ELF-1 (cell line): ENCODE measurements at places on chromosomes 2 and 18.

DNA sequence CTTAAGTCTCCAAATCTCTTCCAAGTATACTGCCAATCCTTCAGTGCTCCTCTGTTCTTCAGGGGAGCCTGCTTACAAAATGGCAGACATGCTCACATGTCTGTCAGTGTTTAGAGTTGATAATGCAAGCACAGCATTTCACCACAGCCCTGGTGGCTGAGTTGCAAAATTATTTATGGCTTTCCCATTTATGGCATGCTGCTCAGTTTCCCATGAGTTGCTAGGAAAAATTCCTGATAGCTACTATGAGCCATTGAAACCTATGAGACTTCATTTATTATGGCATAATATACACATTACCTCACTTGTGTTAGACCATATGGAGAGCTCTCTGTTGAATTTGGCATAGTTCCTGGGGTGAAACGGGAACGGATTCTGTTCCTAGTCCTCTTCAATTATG is 448.7 kb upstream of the TCF4 start:
- DNase-seq = no peak

GRCh38 chr18:54909538-54909937 is 49.7 kb downstream of the CCDC68 start:
- DNase-seq = no peak

GRCh38 chr2:97928591-97928990 is 67.2 kb downstream of the TMEM131 start:
- no peak for DNase-seq

DNA sequence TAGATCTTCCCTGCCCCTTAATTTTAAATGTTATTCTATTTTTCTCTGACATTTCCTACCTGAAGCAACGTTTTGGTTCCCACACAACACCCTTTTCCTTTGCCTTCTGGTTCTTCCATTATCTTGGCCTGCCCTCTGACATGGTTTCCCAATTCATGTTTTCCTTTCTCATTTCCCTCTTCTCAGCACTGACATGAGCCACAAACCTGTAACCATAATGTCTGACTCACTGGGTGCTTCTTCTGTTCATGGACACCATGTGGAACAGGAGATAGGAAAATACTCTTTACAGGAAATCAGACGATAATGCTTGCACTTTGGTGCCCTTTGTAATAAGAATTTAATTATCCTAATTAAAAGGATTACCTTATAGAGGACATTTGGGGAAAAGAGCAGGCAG is 142.0 kb downstream of the ZEB2 start:
- no peak for DNase-seq

DNA sequence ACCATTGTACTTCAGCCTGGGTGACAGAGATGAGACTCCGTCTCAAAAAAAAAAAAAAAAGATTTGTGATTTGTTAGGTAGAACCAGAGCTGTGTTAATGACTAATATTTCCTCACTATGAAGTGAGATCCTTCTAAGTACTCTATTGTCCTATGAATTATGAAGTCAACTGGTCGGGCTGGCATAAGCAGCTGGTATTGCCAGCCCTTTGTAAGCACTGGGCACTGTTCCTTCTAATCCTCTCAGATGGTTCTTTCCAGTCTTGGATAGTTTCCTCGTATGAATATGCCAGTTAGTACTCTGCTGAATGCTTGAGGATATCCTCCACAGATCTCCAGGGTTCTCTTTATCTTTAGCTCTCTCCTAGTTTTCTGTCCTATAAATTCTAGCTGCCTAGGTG is 223.1 kb upstream of the SP5 start:
- no peak for DNase-seq

GRCh38 chr2:3505771-3506170 is 13.6 kb downstream of the ADI1 start:
- no peak for DNase-seq

DNA sequence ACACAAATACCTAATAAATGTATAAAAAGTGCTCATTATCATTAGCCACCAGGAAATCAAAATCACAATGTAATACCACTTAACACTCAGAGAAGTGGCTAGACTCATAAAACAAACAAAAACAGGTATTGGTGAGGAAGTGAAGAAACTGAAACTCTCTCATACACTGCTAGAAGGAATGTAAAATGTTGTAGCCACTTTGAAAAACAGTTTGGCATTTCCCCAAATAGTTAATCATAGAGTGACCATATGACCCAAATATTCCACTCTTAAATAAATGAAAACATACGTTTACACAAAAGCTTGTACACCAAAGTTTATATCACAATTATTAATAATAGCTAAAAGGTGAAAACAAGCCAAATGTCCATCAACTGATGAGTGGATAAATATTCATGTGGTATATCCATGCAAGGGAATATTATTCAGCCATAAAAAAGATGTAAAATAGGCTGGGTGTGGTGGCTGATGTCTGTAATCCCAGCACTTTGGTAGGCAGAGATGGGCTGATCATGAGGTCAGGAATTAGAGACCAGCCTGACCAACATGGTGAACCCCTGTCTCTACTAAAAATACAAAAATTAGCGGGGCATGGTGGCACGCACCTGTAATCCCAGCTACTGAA is 86.2 kb upstream of the COL5A2 start:
- no peak for DNase-seq

DNA sequence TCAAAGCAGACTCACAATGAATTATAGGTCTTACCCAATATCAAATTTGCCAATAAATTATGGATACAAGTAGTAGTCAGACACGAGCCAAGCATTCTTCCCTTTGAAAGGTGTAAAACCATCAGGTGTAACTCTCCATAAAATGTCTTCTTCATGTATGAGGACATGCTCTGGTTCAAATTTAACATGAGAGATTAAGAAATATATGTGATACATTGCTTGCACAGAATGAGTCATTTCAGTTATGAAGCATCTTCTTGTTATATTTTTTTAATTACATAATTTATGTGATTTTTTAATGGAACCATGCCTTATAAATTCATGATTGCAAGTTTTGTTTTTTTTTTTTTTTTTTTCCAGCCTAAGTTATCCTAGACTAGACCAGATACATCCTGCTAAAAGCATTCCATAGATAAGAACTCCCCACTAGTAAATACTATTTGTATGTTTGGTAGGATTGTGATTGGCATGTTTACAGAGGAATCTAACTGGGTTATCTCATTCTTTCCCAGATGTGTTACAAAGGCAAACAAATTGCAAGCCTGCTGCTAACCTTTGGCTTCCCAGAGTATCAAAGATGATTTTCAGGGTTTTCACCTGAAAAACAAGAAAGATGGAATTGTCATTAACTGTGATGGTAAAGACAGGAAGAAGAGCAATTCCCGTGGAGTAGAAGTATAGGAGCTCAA is 621.9 kb downstream of the XIRP2 start:
- DNase-seq = no peak

- no peak for DNase-seq
Observed at GRCh38 chr2:173669271-173669853, 295.8 kb downstream of the SP3 start.

DNA sequence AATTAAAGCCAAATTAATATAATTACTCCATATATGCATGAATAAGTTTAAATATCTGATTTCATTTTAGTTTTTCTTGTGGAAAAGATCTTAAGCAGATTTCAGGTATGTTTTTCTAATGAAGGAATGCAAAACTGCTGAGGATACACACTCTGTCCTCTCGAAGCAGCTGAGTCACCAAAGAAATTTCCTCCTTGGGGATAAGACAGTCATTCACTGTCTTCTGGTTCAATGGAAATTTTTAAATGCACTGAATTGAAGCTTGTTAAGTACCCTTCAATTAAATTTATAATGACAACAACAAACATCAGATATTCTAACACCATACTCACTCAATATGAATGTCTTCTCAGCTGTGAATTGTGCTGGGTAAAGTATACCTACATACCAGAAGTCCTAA is 101.5 kb upstream of the DNER start:
- no peak for DNase-seq

DNA sequence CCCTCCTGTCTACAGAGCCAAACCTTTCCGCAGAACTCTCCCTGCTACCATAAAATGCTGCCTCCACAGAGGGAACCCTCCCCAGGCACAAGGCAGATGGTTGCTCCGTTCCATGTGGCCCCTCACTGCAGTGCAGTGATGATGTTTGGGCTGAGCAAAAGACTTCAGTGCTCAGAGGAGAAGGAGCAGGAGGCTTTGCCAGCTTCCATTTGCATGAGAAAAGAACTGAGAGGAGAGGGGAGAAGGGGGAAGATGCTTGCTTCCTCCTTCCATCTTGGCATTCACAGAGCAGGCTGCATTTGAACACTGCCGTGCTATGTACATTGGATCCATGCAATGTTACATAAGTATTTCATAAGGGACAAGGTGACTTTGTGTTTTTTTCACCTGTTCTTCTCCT is 46.6 kb upstream of the TMEM200C start:
- peak; percentile 31 for DNase-seq

GRCh38 chr2:207330912-207331311 is 165.2 kb upstream of the KLF7 start:
- DNase-seq = no peak

DNA sequence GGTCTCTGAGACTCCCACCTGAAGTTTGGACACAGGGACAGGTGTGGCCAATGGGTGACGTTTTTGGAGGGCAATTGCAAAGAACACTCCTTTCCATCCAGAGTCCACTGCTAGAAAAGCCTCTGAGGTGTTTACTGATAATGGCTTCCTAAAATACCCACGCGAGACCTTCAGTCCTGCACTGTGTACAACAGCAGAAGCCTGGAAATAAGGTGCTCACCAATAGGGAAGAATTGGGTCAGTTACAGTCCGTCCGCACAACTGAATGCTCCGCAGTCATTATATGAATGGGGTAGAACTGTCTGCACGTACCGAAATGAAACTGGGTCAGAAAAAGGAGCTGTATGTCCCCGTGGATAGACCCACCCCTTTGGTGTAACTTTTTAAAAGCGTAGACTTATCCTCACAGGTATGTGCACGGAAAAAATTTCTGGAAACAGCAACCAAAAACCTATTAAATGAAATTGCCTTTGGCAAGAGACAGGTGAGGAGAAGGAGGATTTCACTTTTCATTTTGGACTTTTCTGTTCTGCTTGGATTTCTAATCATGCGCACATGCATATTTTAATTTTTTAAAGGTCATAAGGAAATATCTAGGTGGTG is 29.4 kb downstream of the SDC1 start:
- no peak for DNase-seq

DNA sequence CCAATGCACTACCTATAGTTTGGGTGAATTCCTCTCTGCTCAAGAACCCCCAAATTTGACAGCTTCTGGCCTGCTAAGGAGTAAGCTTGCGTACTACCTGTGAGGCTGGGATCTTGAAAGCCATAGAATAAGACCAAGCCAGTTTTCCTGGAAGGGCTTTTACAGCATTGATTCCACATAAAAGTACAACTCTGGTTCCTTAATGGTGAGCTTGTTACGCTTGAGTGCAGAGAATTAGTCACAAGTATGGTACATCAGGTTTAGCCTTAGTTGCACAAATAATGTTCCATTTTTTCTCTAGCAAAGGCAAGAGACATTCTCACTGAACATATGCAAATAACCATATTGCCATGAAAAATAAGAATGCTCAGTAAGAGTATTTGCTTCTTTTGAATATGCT is 39.1 kb upstream of the STK39 start:
- DNase-seq = no peak

DNA sequence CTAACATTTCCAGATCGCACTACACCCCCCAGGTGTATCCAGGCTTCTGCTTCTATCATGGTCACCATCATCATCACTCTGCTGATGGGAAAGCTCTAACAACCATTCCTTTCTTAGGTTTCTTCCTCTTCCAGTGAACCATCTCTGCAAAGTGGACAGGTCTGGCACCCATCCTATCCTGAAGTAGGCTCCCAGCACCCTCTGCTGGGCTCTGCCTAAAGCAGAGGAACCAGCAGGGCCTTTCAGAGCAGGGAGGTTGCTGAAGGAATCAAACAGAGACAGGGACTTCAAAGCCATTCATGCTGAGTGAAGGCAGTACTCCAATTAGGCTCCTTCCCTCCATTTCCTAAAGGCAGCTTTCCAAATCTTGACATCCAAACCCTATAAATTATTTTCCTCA is 27.2 kb upstream of the SATB2 start:
- DNase-seq = peak; percentile 44

GRCh38 chr18:38420611-38421010 is 855.0 kb upstream of the CELF4 start:
- no peak for DNase-seq

- no peak for DNase-seq
Observed at GRCh38 chr2:176614930-176615329, 345.7 kb downstream of the MTX2 start.

DNA sequence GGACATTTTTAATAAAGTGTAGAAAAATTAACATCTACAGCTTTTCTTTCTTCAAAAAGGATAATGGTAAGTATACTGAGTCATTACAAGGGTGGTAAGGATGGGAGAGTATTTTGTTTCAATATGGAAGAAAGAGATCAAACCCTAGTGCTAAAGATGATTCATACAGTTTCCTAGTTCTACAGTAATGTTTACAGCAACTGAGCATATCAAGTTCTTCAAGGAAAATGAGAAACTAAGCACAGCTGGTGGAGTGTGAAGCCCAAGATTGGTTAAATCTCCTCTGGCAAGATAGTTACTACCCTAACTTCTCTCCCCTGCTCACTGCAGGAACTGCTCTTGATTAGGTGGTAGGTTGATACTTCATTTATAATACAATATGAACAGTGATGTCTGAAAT is 467.5 kb downstream of the XIRP2 start:
- no peak for DNase-seq

DNA sequence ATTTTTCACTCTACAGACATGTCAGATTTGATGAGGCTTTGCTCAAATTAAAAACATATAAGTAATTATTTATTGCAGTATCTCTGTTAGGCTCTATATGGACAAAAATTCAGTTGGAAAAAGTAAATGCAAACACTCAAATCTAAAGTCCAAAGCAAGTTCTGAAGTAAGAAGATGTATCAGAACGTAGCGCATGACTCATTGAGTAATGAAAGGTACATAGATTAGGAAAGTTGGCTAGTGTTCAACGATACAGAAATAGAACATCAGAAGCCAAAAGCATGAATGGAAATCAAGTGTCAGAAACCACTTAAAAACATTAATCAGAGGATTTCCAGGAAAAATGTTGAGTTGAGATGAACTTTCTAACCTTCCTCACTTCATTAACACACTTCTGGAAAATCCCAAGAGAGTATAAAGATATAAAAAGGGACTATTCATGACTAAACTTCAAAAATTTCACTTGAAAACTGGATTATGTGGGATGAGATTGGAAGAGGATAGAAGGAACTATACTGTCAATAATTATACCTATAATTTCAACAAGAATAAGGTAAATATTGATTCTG is 494.1 kb downstream of the LRRTM4 start:
- no peak for DNase-seq

GRCh38 chr2:238947920-238948710 is 100.2 kb downstream of the TWIST2 start:
- DNase-seq = no peak

GRCh38 chr2:63784461-63784860 is 57.2 kb upstream of the UGP2 start:
- no peak for DNase-seq
